ENCODE measurements at places on chromosomes 12 and 14.
A peak's percentile ranks its signal among the peaks of the same experiment; 100 is the strongest.

DNA sequence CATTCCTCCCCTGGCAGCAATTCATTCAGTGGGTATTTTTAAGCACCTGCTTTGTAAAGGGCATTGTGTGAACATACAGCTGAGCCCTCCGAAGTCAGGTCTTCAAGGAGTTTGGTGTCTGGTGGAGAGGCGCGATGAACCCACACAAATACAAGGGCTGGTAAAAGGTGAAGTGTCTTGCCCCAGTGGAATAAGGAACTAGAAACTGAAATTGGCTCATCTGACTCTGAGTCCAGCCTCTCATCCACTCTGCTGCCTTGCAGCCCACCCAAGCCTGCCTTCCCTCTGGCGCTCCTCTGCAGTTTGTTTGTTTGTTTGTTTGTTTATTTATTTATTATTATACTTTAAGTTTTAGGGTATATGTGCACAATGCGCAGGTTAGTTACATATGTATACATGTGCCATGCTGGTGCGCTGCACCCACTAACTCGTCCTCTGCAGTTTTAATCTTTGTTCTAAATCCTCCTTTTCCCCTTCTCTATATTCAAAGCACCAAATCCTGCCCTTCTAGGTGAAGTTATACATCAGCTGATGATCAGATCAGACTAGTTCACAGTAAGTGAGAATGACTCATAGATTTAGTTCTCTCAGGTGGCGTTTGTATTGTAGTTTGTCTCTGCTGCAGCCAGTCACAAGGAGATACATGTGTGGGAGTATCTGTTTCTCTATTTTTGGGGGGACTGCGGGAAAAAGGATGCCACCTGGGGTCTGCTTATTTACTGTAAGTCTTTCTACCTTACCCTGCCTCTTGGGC lies 394.5 kb downstream of the APAF1 start:
- DNase-seq, result no peak

- no peak for DNase-seq
Measured at GRCh38 chr14:20383032-20383431, 30.3 kb downstream of the TEP1 start.

DNA sequence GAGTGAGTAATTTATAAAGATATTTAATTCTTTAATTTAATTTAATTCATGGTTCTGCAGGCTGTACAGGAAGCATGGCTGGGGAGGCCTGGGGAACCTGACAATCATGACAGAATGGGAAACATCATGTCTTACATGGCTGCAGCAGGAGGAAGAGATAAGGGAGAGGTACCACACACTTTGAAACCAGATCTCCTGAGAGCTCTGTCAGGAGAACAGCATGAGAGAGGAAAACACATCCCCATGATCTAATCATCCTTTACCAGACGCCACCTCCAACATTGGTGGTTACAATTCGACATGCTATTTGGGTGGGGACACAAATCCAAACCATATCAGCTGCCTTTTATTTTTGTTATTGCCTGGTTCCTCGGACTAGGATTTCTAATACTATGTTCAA lies 928.6 kb downstream of the TMEM121 start:
- no peak for DNase-seq

DNA sequence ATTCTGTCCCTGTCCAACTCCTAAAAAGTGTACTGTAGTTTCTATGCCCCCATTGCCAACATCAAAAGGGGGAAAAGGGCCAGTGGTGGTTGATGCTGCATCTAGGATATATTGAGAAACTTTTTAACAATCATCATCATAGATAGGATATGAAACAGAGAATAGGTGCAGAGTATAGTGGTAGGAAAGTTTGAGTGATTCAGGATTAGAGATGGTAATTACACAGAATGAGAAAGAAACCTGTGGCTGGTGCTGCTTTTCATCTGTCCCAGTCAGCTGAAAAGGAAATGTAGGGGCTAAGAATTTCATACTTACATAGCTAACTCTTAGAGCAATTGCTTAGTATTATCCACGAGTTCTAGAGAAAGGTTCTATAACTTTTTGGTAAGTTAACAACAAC lies 67.6 kb downstream of the GTF2A1 start:
- no peak for DNase-seq

- DNase-seq, result no peak
Measured at GRCh38 chr12:127509066-127509778, 757.7 kb upstream of the TMEM132C start.

DNA sequence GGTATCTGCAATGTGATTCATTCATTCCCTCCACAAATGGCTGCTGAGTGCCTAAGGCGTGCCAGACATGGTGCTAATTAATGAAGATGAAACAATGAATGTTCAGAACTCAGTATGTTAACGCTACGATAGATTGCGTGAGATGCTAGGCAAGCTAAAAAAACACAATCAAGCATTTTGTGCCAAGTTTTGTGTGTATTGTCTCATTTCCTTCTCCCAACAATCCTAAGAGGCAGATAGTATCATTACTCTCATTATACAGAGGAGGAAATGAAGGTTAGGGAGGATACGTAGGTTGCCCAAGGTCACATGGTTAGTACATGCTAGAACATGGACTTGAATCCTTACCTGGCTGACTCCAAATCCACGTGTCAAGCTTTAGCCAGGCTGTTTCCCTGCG lies 264.4 kb downstream of the EFCAB11 start:
- no peak for DNase-seq

DNA sequence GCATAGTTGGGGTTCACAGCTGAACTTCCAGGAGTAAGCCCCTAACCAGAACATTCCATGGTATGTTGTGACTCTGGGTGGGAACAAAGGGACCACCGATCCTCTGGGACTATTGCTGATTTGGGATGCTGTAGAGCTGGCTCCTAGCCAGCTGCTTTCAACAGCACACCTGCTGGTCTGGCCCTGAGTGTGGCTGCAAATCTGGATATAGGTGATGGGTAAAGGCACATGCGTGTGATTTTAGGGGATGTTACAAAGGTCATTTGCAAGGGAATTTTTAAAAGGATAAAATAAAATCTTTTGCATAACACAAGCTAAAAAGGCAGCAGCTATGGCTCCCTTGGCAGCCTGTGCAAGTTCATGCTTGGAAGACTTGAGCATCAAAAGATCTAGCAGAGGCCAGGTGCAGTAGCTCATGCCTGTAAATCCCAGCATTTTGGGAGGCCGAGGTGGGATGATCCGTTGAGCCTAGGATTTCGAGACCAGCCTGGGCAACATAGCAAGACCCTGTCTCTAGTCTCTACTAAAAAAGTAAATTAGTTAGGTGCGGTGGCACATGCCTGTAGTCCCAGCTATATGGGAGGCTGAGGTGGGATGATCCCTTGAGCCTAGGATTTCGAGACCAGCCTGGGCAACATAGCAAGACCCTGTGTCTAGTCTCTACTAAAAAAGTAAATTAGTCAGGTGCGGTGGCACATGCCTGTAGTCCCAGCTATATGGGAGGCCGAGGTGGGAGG lies 1.6 kb downstream of the ALDH2 start:
- DNase-seq, result no peak

DNA sequence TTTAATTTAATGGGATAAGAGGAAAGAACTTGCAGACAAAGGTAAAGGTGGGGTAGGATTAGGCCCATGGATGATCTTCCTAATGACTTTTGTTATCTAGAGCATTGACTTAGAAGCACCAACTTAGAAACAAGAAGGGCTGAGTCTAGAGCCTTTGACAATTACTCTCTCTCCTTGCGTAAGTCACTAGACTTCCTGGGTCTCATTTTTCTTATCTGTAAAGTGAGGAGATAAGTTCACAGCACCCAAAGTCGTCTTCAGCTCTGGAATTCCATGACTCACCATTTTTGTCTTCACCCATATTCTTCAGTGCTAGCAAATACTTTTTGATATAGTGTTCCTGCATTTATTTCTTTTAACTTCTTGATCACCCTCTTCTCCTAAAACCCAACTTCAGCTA lies 75.7 kb downstream of the SSPN start:
- DNase-seq, result no peak

DNA sequence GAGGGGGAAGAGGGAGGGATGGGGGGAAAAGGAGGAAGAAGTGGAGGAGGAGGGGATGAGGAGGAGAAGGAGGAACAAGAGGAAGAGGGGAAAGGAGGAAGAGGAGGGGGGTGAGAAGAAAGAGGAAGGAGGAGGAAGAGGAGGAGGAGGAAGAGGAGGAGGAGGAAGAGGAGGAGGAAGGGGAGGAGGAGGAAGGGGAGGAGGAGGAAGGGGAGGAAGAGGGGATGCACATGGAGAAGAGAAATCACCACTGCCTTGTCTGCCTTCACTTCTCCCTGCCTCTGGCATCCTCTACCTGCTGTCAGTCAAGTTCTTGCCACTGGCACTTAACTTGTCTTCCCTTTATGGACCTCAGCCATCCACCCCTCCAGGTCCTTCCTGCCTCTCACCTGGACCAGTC lies 59.9 kb downstream of the TTC9 start:
- no peak for DNase-seq

- DNase-seq, result no peak
Measured at GRCh38 chr12:51227962-51228361, 10.1 kb upstream of the POU6F1 start.

DNA sequence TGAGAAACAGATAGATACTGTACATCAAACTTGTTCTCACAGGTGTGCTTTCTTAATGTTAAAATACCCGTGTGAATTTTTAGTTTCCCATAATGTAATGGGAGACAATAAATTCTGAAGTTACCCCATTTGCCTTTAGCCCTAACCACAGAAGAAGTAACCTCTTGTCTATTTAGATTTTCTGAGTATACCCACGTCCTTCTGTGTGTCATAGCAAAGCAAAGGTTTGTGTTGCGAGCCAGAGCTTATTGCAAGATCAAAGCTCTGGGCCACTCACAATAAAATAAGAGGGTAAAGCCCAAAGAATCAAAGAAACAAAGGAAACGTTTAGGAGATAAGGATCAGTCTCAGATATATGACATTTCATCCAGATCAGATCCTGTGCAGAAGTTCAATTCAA lies 73.9 kb downstream of the BMP4 start:
- no peak for DNase-seq

- DNase-seq, result no peak
Measured at GRCh38 chr14:22519877-22520685, 68.9 kb downstream of the DAD1 start.

- no peak for DNase-seq
Measured at GRCh38 chr12:75868501-75868900, 163.1 kb downstream of the PHLDA1 start.

- no peak for DNase-seq
Measured at GRCh38 chr12:11954181-11954580, 116.6 kb upstream of the BCL2L14 start.

- DNase-seq, result no peak
Measured at GRCh38 chr14:93525696-93526451, 95.1 kb downstream of the UNC79 start.

GRCh38 chr14:66403183-66403582 lies 83.0 kb upstream of the CCDC196 start:
- peak; percentile 10 for DNase-seq

- DNase-seq, result peak; percentile 4
Measured at GRCh38 chr12:75177997-75178396, 31.6 kb downstream of the KCNC2 start.

DNA sequence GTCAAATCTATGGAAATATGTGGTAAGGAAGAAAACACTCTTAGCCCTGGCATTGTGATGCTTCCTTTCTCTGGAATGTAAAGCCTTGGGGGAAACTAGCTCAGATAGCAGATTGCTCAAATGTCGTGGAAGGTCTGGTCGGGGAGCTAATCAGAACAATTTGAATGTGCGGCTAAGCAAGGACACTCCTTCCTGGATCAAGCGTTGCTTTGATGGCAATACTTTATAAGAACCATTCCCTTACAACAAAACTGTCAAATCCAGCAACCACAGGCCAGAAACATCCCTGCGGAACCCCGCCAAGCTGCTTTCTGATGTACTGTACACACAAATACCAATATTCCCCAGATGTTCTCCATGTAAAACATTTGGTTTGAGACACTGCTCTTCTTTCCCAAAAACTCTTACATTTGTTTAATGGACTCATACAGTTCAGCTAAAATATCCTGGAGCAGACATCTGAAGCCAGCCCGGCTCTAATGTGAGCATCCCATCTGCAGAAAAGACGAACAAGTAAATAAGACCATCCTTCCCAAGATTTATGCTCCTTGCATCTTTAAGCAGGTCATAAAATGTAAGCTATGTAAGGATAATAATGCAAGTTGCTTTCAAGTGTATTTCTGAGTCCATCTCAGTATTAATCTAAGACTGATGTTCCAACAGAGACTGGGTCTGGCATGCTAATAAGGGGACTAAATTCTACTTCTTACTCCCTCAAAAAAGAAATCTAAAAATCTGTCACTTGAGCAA lies 20.2 kb downstream of the NUAK1 start:
- no peak for DNase-seq

- DNase-seq, result no peak
Measured at GRCh38 chr12:131862600-131862993, 31.8 kb upstream of the ULK1 start.

DNA sequence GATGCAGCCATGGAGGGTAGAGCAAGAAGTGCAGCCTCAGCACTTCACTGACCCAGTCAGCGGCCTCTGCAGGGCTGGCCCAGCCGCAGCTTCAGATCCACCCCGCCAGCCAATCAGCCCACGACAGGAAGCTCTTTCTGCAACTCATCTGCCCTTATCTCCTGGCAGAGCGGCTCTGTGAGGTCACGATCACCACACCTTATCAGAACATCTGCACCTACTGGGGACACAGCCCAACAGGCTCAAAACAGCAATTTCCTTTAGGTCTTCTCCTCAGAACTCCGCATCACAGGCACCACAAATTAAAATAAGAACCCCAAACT lies 287.3 kb downstream of the BCL11B start:
- DNase-seq, result no peak

DNA sequence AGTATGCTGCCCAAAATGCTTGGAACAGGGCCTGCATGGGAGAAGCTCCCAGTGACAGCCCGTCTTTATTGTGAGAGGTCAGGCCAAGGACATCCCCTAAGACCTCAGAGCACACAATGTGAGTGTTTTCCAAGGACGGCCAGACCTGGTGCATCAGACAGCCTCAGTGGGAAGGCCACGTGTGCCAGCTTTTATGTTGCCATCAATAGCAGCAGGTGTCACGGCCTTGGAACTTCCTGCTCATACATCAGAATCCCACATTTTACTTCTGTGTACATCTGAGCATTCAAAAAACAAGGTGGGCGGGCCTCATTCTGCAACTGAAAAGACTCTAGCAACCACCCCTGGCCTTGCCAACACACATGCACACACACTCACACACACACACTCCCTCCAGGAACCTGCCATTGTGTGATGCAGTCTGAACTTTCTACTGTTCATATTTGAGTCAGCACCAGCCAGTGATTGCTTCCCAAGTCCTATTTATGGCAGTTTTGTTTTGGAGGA lies 753.1 kb upstream of the TBX3 start:
- no peak for DNase-seq

DNA sequence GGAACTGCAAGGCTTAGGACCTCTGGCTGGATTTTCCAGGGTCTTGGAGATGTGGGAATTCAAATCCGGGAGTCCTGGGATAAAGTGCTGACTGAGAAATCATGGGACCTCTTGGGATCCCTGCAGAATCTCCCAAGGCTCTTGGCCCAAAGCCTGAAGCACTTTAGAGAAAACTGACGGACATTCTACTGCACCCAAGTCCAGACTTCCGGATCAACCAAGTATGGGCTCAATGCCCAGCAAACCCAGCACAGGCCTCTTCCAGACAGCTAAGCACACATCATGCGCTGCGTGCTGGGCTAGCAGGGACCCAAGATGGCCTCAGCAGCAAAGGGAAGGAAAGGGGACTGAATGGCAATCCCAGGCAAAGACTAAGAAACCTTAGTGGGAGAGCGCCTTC lies 85.0 kb downstream of the ACTN1 start:
- DNase-seq, result no peak

All from suppressor macrophage (primary cell).